Stimulated activated CD4-positive, alpha-beta T cell treated with anti-CD3 and anti-CD28 coated beads, TNF-alpha, amount 100 ng/mL, for 4 hours (primary cell): ENCODE measurements at places on chromosomes 2 and 18.

DNA sequence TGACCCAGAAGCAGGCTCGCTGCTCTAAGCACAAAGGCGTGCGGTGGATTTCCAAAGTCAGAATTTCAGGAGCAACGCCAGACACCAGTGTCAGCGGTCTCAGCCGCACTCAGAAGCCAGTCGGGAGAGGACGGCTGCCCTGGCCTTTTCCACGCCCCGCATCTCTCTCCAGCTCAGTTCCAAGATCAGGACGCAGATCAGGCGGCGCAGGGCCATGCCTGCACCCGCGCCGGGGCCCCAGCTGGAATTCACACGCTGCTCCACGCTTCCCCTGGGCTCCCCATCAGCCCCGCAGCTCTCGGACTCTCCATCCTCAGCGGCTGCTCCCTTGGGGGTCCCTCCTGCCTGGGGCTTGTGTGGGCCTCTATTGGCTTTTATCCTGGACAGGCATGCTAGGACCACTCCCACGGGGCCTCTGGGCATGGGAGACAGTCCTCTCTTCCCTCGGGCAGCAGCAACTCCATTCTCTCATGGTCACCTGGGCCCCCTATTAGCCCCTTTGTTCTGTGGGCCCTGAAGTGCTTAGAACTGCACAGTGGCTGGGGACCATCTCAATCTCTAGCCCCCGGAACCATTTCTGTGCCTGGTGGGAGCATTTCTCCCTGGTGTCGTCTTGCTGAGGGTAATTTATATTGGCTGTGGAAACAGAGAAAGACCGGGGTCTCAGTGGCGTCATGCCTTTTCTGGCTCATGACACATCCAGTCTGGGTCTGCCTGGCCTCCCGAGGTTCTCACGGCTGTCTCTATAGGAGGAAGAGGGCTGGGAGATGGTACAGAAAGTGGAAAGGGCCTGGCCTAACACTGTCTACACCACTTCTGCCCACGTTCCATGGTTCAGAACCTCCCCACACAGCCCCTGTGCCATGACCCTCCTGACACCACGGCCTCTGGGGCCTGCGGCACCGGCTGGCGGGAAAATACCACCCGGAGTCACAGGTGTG is 14.9 kb upstream of the TMEM18 start:
- no peak for DNase-seq

DNA sequence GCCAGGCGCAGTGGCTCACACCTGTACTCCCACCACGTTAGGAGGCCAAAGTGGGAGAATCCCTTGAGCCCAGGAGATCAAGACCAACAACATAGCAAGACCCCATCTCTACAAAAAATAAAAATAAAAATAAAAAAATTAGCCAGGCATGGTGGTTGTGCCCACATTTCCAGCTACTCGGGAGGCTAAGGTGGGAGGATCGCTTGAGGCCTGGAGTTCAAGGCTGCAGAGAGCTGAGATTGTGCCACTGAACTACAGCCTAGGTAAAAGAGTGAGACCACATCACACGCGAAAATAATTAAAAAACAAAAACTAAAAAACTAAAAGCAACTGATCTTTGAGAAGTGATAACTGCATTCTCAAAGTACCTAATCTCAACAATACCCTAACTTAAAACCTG is 1.8 kb downstream of the C2orf76 start:
- no peak for DNase-seq

GRCh38 chr2:205972113-205972512 is 113.9 kb downstream of the INO80D start:
- DNase-seq: no peak

- no peak for DNase-seq
Measured at GRCh38 chr2:239667431-239667985, 266.7 kb upstream of the HDAC4 start.

GRCh38 chr2:138956116-138956515 is 175.9 kb upstream of the NXPH2 start:
- no peak for DNase-seq

DNA sequence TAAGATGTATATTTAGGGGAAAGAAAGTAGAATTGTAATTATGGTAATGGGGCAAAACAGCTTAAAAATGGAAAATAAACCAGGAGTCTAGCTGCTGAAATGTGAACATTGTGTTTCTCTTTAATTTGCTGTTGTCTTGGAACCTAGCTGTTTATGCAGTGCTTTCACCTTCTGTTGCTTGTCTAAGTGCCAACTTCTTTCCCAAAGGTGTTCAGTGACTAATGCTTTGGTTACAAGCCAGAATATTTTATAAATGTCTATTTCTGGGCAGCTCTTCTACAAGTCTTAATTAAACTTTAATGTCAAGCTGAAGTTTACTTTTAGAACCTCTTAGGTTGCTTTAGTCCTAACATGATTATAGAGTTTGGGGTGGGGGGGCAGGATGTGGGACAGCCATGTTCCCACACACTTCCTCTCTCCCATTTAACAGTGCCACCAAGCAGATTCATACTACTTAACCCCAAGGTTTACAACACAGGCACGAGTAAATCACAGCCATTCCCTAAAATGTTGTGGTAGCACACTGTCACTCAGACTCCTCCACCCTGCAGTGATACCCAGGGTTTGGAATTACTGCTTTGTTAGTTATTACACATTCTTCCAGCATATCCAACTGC is 60.6 kb downstream of the ITGA4 start:
- DNase-seq: peak; percentile 1

DNA sequence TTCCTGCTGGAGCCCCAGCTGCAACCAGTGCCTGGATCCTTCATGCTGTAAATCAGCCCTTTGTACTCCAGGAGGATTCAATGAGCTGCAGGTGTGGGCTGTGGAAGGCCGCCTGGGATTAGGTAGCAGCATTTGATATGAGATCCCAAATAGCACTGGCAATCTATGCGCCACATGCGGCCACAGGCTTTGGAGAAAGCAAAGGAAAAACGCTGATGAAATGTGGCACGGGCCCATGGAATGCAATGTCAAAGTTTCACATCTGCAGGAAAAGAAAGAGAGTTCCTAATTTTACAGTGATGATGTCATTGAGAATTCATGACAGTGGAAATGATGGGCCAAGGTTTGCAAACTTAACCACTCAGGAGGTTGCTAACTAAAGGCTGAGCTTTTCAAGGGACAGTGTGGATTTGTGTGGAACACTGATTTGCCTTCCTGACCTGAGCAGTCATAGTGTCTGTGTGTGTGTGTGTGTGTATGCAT is 216.4 kb upstream of the OSR1 start:
- no peak for DNase-seq

DNA sequence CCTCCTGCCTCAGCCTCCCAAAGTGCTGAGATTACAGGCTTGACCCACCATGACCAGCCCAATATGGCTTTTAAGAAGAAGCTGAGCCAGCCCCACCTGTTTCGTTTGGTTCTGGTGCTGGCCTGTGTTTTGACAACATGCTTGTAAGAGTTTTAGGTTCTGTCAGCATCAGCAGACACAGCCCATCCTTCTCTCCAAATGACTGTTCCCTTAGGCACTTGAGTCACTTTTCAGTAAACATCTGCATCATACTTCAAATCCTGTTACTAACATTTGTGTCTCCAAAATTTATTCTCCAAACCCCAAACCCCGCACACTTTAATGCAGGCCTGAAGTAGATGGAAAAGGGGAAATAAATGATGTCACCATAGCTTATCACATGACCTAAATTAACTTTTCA is 1118.5 kb downstream of the TSN start:
- DNase-seq: no peak

- DNase-seq: no peak
Measured at GRCh38 chr18:13801260-13801601, 22.7 kb upstream of the MC5R start.

DNA sequence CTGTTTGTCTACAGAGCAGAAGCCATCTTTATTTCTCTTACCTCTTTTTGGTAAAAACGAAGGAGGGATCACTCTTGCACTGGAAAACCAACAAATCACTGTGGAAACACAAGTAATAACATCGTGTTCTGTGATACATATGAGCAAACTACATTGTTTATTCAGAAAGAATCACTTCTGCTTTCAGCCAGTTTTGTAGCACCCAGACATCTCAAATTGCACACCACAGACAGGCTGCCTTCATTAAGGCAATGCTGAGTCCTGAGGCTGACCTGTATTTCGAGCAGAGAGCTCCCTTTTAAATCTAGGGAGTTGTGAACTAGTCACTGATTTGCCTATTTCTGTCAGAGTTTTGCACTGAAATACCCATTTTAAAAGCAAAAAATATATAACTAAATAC is 1003.2 kb upstream of the FAM98A start:
- no peak for DNase-seq

DNA sequence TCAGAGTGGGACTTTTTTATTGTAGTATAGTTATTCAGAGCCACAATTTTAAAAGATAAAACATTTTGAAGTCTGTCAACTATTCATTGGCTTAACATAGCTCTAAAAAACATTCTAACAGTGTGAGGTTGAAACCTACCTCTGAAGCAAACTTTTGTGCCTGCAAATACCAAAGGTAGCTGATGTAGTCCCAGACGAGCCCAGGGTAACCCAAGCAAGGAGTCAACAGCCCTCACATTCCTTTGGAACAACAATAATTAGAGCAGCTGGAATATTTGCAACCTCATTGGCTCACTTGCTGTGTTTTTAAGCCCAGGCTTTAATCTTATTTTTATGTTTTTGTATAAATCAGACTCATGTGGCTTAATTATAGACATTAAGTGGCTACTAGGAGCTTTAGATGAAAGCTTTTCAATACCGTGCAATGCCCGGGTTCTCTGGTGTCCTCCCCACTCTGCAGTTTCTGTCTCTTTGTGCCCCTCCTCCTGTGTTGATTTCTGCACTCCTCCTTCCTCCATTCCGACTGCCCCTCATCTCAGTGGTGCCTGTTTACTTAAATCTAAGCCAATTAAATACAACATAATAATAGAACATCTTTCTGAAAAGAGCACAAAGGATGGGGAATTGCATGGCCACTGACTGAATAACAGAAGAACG is 157.9 kb upstream of the UNC80 start:
- no peak for DNase-seq

DNA sequence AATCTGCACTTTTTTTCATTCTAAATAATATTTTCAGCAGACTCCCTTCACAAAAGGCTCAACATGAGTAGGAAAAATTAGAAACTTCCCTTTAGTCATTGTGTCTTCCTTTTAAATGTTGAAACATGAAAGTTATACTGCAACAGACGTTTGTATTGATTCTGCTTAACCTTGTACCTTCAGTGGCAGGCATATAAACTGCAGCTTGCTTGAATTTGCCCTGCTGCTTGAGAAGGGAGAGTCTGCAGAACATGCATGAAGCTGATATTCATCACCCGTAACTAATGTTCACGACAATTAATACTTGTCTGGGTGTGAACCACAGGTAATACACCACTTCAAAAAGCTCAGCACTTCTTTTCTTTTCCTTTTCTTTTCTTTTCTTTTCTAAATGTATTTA is 294.7 kb upstream of the LRP1B start:
- DNase-seq: no peak

DNA sequence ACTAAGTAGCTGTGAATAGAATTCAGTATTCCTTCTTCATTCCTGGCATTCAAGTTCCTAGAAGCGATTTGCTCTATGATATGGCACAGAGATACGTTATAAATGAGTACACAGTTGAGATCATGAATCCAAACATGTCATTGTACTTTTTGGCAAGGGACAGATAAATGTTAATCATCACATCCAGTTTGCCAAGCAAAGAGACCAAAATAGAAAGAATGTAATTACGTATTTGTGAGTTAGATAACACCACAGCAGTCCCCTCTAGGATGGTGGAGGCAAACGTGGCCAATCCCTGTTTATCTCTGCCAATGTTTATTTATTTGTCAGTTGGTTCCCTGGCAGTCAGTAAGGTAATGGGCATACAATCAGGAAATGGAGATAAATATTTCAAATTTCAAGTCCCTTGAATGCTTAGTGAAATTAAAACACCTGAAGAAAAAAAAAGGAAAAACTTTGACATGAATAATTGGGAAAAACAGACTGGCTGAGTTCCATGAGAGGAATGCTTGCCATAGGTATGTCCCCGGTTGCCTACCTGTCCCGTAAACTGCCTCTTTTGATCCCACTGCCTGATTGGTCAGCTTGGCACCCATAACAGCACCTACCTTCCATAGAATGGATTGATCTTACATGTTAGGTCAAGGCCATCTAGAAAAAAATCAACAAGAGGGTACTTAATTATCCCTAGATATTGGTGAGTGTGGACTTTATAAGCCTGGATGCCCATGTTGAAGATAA is 451.1 kb upstream of the NETO1 start:
- no peak for DNase-seq

GRCh38 chr2:68169308-68169707 is 11.6 kb downstream of the PNO1 start:
- DNase-seq: no peak

- DNase-seq: no peak
Measured at GRCh38 chr18:45689396-45689795, 34.6 kb upstream of the SLC14A1 start.

DNA sequence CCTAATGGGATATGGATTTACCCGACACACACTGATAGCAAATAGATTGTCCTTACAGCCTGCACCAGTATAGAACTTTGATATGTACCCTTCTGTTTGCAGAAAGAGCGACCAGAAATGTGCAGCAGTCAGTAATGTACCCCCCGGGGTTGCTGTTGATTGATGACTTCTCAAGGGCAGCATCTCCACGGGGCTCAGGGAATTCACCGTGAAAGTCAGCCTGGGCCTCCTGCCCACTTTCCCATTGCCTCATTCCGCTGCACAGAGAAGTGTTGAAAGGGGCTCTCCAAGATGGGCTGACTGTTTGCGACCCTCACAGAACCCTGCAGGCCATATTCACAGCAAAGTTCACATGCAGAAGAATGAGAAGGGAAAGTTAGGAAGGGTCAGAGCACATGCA is 241.3 kb downstream of the PRKCE start:
- no peak for DNase-seq

DNA sequence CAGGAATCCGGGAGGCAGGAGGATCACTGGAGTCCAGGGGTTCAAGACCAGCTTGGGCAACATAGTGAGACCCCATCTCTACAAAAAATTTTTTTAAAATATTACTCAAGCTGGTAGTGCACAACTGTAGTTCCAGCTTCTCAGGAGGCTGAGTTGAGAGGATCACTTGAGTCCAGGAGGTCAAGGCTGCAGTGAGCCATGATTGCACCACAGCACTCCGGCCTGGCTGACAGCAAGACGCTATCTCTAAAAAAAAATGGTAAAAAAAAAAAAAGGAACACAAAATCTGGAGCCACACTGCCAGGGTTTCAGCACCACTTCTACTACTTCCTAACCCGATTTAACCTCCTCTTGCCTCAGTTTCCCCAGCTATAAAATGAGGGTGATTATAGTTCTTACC is 57.0 kb downstream of the STEAP3 start:
- DNase-seq: no peak

GRCh38 chr18:32773382-32773712 is 524 bp upstream of the KLHL14 start:
- no peak for DNase-seq

- no peak for DNase-seq
Measured at GRCh38 chr2:191215666-191216065, 29.5 kb upstream of the MYO1B start.
